ENCODE measurements at places on chromosomes 13 and 19. TPM values are rescaled to one million over a fixed set of nuclear protein-coding genes. Genes with fewer than 3 reads are reported as not detected.
A peak's percentile ranks its signal among the peaks of the same experiment; 100 is the strongest.

DNA sequence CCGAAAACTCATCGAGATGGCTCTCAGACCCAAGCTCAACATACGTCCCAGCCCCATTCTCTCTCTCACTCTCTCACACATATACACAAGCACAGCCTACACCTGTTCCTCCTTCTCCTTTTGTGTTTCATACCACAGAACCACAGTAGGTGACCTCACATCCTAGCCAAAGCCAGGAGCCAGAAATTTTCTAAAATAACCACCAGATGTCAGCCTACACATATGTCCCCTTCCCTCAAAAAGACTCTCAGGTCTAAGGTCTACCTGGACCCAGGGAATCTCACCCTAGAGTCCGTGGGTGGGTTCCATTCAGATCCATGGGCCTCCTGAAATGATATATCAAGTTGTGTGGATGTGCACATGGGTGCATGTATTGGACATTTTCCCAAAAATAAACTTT lies 104.2 kb upstream of the IPO5 start:
- H3K27ac ChIP-seq = no peak overlapping the region
- H3K4me1 ChIP-seq = peaks cover 41% of the 10 kb centered on the region
- no peak overlapping the region for H3K4me3 ChIP-seq

DNA sequence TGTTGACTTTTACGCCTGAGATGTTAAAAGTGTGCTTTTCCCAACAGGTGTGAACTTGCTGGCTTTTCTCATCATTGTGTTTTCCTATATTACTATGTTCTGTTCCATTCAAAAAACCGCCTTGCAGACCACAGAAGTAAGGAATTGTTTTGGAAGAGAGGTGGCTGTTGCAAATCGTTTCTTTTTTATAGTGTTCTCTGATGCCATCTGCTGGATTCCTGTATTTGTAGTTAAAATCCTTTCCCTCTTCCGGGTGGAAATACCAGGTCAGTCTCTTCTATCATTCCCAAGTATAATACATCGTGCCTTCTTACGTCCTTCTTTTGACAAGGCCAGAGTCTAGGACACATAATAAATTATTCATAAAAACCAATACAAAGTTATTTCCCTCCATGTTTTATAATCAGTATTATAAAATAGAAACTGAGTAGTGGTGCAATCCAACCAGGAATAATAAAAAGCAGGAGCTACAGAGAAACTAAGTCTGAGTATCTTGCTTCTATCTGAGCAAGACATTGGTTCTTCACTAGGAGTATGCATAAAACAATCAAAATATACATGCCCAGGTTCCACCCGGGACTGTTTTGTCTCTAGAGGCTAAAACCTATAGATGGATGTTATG lies 57.9 kb downstream of the RXFP2 start:
- DNase-seq = peak; percentile 49
- peaks cover 27% of the 10 kb centered on the region for H3K4me1 ChIP-seq
- H3K36me3 ChIP-seq = no peaks in the 10 kb centered on the region
- H3K4me3 ChIP-seq = no peak overlapping the region
- H3K27me3 ChIP-seq = no peaks in the 10 kb centered on the region

GRCh38 chr19:2221250-2221831 lies 14.8 kb downstream of the PLEKHJ1 start:
- no peak overlapping the region for H3K4me3 ChIP-seq
- H3K4me1 ChIP-seq = no peaks in the 10 kb centered on the region
- no peak overlapping the region for H3K27ac ChIP-seq
- DNase-seq = no peak

DNA sequence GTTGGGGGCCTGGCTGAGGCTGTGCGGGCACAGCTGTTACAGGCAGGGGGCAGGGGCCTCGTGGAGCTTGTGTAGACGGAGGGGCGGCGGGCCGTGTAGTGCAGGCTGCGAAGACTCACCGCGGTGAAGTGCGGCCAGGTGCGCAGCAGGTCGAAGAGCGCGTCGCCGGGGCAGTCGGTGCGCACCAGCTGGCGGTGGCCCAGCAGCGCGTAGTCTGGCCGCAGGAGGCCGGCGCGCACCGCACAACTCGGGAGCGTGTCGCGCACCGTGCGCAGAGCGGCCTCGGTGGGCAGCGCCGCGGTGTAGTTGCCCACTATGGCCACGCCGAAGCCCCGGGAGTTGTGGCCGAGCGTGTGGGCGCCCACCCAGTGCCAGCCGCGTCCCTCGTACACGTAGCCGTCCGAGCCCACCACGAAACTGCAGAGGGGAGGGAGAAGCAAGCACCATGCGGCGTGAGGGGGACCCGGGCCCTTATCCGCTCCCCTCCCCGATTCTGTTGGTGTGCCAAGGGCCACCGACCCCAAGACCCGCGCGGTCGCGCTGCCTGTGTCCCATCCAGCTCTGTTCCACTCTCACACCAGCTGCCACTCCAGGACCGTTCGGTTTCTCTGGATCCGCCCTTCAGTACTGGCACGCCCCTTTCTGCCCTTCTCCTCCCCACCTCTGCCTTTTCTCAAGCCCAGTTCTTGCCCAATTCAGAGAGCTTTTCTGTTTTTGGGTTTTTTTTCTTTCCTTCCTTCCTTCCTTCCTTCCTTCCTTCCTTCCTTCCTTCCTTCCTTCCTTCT lies 5.4 kb upstream of the RASAL3 start:
- no peaks in the 10 kb centered on the region for H3K36me3 ChIP-seq
- H3K27me3 ChIP-seq = peaks cover 3% of the 10 kb centered on the region
- H3K4me1 ChIP-seq = peaks cover 15% of the 10 kb centered on the region
- H3K27ac ChIP-seq = no peak overlapping the region
- DNase-seq = no peak
- peak overlapping the region; percentile 36 for H3K4me3 ChIP-seq

DNA sequence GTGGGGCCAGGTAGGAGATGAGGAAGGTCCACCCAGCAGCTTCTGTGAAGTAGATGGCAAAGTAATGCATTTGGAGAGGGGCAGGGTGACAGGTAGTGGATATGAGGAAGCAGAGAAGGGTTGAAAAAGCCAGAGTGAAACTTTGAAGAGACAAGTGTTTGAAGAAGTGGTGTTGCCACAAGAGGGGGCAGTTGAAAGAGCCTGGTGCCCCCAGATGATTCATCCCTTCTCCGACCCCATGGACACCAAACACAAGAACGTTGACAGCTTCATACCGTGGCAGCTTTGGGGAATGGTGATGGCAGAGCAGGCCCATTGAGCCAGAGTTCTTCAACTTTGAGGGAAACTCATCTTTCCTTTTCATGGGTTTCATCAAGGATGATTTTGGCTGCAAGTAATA lies 19.9 kb downstream of the IFNL3 start:
- H3K36me3 ChIP-seq = no peaks in the 10 kb centered on the region
- peaks cover 35% of the 10 kb centered on the region for H3K27me3 ChIP-seq

DNA sequence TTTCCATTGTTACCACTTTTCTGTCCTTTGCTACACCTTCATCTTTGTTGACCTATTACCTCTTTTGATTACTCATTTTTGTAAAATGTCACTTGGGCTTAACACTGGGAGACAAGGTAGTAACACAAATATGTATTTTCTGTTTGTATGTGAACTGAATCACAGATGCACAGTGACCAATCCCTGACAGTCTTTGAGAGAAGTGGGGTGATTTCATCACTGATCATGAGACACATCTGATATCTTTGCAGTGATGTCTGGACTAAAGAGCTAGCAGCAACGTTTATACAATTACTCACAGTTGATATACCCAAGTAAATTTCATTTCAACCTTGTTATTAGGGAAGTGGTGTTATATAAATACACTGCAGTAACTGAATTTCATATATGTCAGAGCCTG lies 1397.4 kb upstream of the SPRY2 start:
- H3K27me3 ChIP-seq = peaks cover 4% of the 10 kb centered on the region
- no peaks in the 10 kb centered on the region for H3K4me1 ChIP-seq
- H3K27ac ChIP-seq = no peak overlapping the region
- H3K36me3 ChIP-seq = no peaks in the 10 kb centered on the region

GRCh38 chr13:59259165-59260000 lies 904.3 kb downstream of the DIAPH3 start:
- no peaks in the 10 kb centered on the region for H3K4me1 ChIP-seq
- H3K4me3 ChIP-seq = no peak overlapping the region
- peaks cover 2% of the 10 kb centered on the region for H3K27me3 ChIP-seq
- no peak for DNase-seq

- H3K27ac ChIP-seq = peak overlapping the region; percentile 81
- no peak for DNase-seq
- H3K36me3 ChIP-seq = peaks cover 22% of the 10 kb centered on the region
- peak overlapping the region; percentile 90 for H3K4me3 ChIP-seq
- peaks cover 28% of the 10 kb centered on the region for H3K4me1 ChIP-seq
- H3K27me3 ChIP-seq = no peaks in the 10 kb centered on the region
Observed at GRCh38 chr13:114234266-114234644, 442 bp upstream of the CDC16 start.

GRCh38 chr19:23249911-23250649 lies at the start of gene ZNF724:
Gene ZNF724, minus strand, starts transcription at chr19:23250394. Its CDS starts 152 bp downstream, at chr19:23250242.
- H3K36me3 ChIP-seq = peaks cover 31% of the 10 kb centered on the region
- peak; percentile 97 for DNase-seq
- H3K27me3 ChIP-seq = peaks cover 3% of the 10 kb centered on the region
- H3K4me3 ChIP-seq = peak within 1 kb of the TSS; percentile 97
- H3K27ac ChIP-seq = peak within 1 kb of the TSS; percentile 93

GRCh38 chr19:5081443-5082161 lies 112.7 kb downstream of the KDM4B start:
- H3K4me3 ChIP-seq = no peak overlapping the region
- peaks cover 13% of the 10 kb centered on the region for H3K36me3 ChIP-seq
- H3K4me1 ChIP-seq = no peaks in the 10 kb centered on the region
- H3K27ac ChIP-seq = no peak overlapping the region
- DNase-seq = no peak

- peaks cover 2% of the 10 kb centered on the region for H3K27me3 ChIP-seq
- peaks cover 31% of the 10 kb centered on the region for H3K36me3 ChIP-seq
- H3K4me1 ChIP-seq = peaks cover 37% of the 10 kb centered on the region
- H3K27ac ChIP-seq = no peak overlapping the region
- DNase-seq = no peak
- H3K4me3 ChIP-seq = no peak overlapping the region
Observed at GRCh38 chr13:95243207-95243606, 58.0 kb downstream of the ABCC4 start.

GRCh38 chr19:31066385-31066784 lies 282.9 kb downstream of the TSHZ3 start:
- H3K27ac ChIP-seq = no peak overlapping the region
- no peak overlapping the region for H3K4me3 ChIP-seq
- H3K36me3 ChIP-seq = no peaks in the 10 kb centered on the region
- peaks cover 2% of the 10 kb centered on the region for H3K27me3 ChIP-seq
- H3K4me1 ChIP-seq = peaks cover 12% of the 10 kb centered on the region
- peak; percentile 44 for DNase-seq

DNA sequence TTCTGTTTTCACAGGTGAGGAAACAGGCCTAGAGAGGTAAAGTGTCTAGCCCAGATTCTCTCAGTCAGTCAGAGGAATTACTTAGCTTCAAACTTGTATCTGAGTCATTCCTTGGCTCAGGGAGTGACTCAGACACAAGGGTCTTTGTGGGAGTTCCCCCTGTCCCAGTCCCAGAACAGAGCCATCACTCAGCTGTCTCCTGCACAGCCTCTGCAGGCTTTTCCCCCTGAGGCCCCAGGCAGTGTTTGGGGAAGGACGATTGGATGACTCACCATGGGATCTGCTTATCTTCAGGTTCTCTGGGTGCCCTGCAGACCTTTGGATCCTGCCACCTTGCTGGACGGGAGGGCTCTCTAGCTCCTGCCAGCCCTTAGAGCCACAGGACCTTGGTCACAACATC lies 13.2 kb downstream of the ZNF793 start:
- H3K36me3 ChIP-seq = peaks cover 27% of the 10 kb centered on the region
- no peak for DNase-seq
- no peak overlapping the region for H3K4me3 ChIP-seq
- H3K4me1 ChIP-seq = no peaks in the 10 kb centered on the region
- H3K27ac ChIP-seq = no peak overlapping the region

DNA sequence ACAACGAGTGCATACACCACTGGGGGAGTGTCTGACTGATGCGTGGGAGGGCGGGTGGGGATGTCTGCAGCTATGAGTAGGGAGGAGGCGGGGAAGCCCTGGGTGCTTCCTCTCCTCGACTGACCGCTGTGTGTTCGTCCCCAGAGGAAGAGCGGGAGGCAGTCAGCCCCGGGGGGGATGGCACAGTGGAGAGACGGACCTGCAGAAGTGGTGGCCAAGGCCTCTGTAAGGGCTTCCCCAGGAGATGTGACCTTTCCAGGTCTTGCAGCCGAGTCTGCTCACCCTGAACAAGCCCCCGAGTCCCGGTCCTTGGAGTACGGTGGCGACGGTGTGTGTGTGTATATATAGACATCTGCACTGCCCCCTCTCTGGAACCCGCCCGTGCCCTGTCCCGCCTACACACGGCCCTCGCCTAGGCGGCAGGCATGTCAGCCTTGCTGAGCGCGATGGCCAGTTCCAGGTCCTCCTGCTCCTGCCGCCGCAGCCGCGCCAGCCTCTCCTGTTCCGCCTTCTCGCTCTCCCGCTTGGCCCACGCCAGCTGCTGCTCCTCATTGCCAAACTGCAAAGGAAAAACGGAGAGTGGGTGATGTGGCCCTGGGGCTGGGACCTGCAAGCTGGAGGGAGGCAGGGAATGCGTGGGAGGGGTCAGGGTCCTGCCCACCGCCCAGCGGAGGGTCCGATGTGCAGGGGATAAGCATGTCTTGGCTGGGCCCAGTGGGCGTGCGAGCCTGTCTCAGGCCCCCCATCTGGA lies 30.8 kb downstream of the KLF2 start:
- DNase-seq = no peak
- peaks cover 9% of the 10 kb centered on the region for H3K4me1 ChIP-seq
- peaks cover 4% of the 10 kb centered on the region for H3K36me3 ChIP-seq
- H3K4me3 ChIP-seq = no peak overlapping the region
- H3K27me3 ChIP-seq = peaks cover 3% of the 10 kb centered on the region

GRCh38 chr13:20711301-20712044 lies 8.0 kb downstream of the IL17D start:
- no peak overlapping the region for H3K27ac ChIP-seq
- no peaks in the 10 kb centered on the region for H3K36me3 ChIP-seq
- peaks cover 62% of the 10 kb centered on the region for H3K4me1 ChIP-seq
- H3K4me3 ChIP-seq = no peak overlapping the region
- no peaks in the 10 kb centered on the region for H3K27me3 ChIP-seq
- DNase-seq = no peak

- DNase-seq = no peak
- H3K4me3 ChIP-seq = no peak overlapping the region
- H3K27me3 ChIP-seq = peaks cover 2% of the 10 kb centered on the region
- peaks cover 10% of the 10 kb centered on the region for H3K4me1 ChIP-seq
- H3K27ac ChIP-seq = no peak overlapping the region
- peaks cover 4% of the 10 kb centered on the region for H3K36me3 ChIP-seq
Observed at GRCh38 chr19:7527516-7528191, 5.2 kb downstream of the MCOLN1 start.

The ARL11 gene
- total RNA-seq = not detected

The CEACAM1 gene
- total RNA-seq = not detected

The LILRA1 gene
- not detected for total RNA-seq

The REXO1 gene
- total RNA-seq = 36.4 TPM

The ERICH4 gene
- not detected for total RNA-seq

The LCP1 gene
- not detected for total RNA-seq

The MISP gene
- total RNA-seq = not detected

The KLF16 gene
- total RNA-seq = 53.5 TPM

The CADM4 gene
- total RNA-seq = 0.66 TPM

The POLR2I gene
- 68.5 TPM for total RNA-seq

The GFY gene
- not detected for total RNA-seq
